ENCODE measurements at places on chromosomes 11 and 22.

GRCh38 chr11:76756341-76756741 is 26.8 kb upstream of the TSKU start:
- DNase-seq = no peak

DNA sequence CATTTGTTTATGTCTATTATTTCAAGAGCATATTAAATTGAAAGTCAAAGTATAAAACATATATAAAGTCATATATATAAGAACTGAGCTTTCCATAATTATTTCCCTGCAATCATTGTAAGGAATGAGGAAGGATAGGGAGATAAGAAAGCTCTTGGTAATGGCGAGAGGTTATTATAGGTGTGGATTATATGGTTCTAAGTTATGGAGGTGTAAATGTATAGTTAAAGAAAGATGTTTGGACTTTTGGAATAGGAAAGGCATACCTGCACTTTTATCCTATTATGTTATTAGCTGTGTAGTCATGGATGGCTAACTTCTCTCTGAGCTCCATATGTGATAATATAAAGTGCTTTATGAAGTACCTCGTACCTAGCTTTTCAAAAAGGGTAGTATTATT is 127.6 kb downstream of the LUZP2 start:
- no peak for DNase-seq

DNA sequence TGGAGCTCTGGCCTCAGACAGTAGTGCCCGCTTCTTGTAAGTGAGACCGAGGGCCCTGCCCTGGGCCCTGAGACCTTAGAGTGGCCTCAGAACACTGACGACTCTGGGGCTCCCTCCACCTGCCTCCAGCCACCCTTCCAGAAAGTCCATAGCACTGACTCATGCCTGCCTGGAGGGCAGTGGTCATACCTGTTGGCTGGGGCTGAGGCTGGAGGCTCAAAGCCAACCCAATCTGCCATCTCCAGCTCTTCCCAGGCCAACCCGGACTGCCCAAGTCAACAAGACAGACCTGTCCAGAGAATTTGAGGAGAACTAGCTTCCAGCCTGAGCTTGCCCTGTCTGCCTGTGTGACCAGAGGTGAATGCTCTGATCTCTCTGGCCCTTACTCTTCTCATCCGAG is 66.9 kb upstream of the TTLL12 start:
- DNase-seq = no peak

- no peak for DNase-seq
Measured at GRCh38 chr22:33894036-33894435, 26.2 kb downstream of the LARGE1 start.

- no peak for DNase-seq
Measured at GRCh38 chr11:87840786-87841185, 334.5 kb downstream of the RAB38 start.

GRCh38 chr11:87529486-87529885 is 491.8 kb downstream of the TMEM135 start:
- DNase-seq = no peak

- DNase-seq = no peak
Measured at GRCh38 chr11:12531681-12532080, 142.5 kb upstream of the TEAD1 start.

GRCh38 chr22:35900483-35901168 is 128.0 kb downstream of the RBFOX2 start:
- DNase-seq = no peak

DNA sequence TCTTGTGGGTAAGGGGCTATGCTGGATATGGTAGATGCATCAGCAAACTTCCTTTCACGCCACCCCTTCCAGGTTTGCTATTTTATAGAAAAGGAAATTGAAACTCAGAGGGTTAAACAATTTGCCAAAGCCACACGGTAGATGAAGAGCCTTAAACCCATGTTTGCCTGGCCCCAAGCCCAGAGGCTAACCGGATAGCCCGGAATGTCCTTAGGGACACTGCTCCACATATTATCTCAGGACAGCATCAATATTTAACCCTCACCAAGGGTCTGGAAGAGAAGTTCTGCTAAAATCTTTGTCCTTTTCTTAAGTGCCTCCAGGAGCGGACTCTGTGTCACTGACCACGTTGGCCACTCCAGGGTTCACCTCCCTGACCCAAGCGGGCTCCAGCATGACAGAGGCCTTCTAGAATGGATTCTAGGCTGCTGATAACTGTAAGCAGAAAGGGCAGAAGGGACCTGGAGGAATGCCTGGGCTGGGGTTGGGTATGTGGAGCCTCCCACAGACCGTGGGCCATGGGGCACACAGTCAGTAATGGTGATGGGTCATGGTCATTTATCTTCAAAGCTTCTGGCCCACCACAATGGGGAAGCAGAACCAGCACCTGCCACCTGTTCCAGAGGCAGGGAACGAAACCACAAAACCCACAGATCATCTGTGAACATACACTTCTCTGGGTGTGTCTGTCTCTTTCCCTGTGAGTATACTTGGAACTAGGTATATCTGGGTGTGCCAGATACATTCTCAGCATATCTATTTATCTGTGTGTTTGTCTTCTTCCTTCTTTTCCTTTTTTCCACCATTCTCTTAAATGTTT is 5.4 kb upstream of the TMEM86A start:
- DNase-seq = no peak

- no peak for DNase-seq
Measured at GRCh38 chr11:45318516-45318915, 32.4 kb upstream of the SYT13 start.

DNA sequence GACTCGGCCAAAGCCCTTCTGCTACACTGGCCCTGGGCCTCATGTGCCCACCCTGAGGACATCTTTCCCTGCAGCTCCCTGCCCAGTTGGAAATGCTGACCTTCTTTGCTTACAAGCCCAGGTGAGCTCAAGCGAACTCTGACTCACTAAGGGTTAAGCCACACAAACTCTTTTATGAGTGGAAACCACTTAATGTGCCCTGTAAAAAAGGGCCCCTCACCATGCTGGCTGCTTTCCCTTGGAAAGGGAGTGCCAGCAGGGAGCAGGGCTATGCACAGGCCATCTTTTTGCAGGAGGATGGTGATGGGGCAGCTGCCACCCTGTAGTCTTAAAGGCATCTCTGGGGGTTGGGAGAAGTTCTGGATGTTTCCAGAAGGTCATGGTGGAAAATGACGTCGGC is 18.7 kb downstream of the EHF start:
- DNase-seq = no peak

DNA sequence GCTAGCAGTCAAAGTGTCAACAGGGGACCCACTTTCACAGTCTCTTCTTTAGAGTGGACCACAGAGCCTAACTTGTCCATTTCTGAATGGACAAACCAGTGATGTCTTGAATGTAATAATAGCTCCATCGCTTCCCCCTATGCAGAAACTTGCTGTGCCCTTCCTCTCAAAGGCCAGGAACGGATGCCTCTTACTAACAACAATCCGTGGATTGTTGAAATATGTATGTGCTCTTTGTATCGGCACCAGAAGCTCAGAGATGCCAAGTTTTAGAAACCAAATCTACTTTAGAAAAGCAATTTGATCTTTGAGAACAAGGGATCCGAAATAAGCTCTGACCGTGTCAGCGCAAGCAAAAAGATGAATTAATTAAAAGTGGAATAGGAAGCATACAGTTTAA is 259.5 kb upstream of the POU2AF2 start:
- DNase-seq = no peak

DNA sequence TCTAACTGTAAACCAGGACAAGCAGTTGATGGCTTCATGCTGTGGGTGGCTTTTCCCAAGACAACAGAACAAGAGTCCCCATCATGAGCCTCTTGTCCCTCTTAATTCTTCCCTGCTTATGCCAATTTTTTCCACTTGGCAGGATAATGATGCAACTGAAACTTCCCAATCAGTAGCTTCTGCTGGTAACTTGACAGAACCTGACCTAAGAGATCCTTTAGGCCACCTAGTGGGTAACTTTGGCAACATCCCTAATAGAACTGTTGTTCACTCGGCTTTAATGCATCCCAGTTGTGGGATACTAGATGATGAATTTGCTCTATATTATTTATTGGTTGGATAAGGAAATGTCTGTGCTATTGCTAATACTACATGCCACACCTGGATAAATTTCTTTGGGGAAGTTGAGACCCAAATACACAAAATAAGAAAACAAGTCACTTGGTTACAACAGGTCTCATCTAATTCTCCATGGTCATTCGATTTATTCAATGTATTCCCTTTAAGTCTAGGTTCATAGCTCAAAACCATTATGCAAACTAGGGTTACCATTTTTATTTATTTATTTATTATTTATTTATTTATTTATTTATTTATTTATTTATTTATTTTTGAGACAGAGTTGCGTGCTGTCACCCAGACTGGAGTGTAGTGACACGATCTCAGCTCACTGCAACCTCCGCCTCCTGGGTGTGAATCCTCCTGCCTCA is 41.4 kb upstream of the NFAM1 start:
- DNase-seq = no peak
